ENCODE measurements at places on chromosomes 1 and 21. TPM values are rescaled to one million over a fixed set of nuclear protein-coding genes. Genes with fewer than 3 reads are reported as not detected.

SSX2IP gene
- 15.8 TPM for total RNA-seq

PROX1 gene
- 173 TPM for total RNA-seq

KIAA1614 gene
- total RNA-seq: 0.13 TPM

DPT gene
- total RNA-seq: 1.3 TPM

HRNR gene
- not detected for total RNA-seq

MATN1 gene
- total RNA-seq: not detected

RHBG gene
- total RNA-seq: 2.8 TPM

DCAF6 gene
- total RNA-seq: 49.0 TPM

SLC9C2 gene
- total RNA-seq: not detected

CRP gene
- 3,370 TPM for total RNA-seq

INKA2 gene
- total RNA-seq: 1.1 TPM

DMRTA2 gene
- not detected for total RNA-seq

FMN2 gene
- total RNA-seq: not detected

OR10J1 gene
- total RNA-seq: not detected

SLFNL1 gene
- total RNA-seq: not detected

DCST1 gene
- total RNA-seq: 0.13 TPM

DNAH14 gene
- total RNA-seq: 5.9 TPM

LINGO4 gene
- total RNA-seq: 0.15 TPM

EXOC8 gene
- total RNA-seq: 7.1 TPM

NHLH1 gene
- 0.10 TPM for total RNA-seq

KIF14 gene
- 0.10 TPM for total RNA-seq

OVAAL gene
- not detected for total RNA-seq

MFAP2 gene
- 0.45 TPM for total RNA-seq

PLEKHA6 gene
- 28.8 TPM for total RNA-seq

C1orf141 gene
- total RNA-seq: not detected

NCF2 gene
- total RNA-seq: 2.8 TPM

JAM2 gene
- 1.8 TPM for total RNA-seq

EDN2 gene
- total RNA-seq: not detected

BSND gene
- not detected for total RNA-seq

SPRR2A gene
- total RNA-seq: not detected

AKR1A1 gene
- total RNA-seq: 310 TPM

ERICH3 gene
- 0.15 TPM for total RNA-seq

CYP4A11 gene
- 501 TPM for total RNA-seq

IGSF3 gene
- 0.48 TPM for total RNA-seq

VSIG8 gene
- not detected for total RNA-seq

SV2A gene
- total RNA-seq: 0.45 TPM

NES gene
- total RNA-seq: 1.4 TPM

PRKAA2 gene
- 0.40 TPM for total RNA-seq

CD5L gene
- 11.9 TPM for total RNA-seq

MTMR11 gene
- total RNA-seq: 1.7 TPM

GPR157 gene
- 8.3 TPM for total RNA-seq

GPN2 gene
- total RNA-seq: 15.9 TPM

CRNN gene
- not detected for total RNA-seq

CD52 gene
- 3.0 TPM for total RNA-seq

RAB25 gene
- 1.7 TPM for total RNA-seq

Data from left lobe of liver (tissue), 2 donors.